Naive thymus-derived CD4-positive, alpha-beta T cell (primary cell): ENCODE measurements at places on chromosomes 6 and 20. TPM values are rescaled to one million over a fixed set of nuclear protein-coding genes. Genes with fewer than 3 reads are reported as not detected.

- DNase-seq = no peak
Observed at GRCh38 chr6:89385846-89386245, 26.2 kb downstream of the RRAGD start.

LGSN gene
- total RNA-seq = 0.11 TPM

DNA sequence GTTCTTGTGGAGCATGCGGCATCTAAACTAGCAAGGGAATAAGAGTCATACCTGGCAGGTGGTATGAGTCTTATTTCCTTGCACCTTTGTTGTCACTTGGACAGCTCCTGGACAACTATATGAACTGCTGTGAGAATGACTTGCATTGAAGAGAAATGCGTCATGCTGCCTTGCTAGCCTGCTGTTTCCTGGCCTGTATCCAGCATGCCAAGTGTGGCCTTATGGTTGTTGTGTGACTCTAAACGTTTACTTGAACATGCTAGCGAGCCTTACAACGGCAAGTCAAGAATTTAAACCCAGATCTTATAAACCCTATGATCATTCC, 90.4 kb downstream of the CEP162 start:
- DNase-seq = no peak

DNA sequence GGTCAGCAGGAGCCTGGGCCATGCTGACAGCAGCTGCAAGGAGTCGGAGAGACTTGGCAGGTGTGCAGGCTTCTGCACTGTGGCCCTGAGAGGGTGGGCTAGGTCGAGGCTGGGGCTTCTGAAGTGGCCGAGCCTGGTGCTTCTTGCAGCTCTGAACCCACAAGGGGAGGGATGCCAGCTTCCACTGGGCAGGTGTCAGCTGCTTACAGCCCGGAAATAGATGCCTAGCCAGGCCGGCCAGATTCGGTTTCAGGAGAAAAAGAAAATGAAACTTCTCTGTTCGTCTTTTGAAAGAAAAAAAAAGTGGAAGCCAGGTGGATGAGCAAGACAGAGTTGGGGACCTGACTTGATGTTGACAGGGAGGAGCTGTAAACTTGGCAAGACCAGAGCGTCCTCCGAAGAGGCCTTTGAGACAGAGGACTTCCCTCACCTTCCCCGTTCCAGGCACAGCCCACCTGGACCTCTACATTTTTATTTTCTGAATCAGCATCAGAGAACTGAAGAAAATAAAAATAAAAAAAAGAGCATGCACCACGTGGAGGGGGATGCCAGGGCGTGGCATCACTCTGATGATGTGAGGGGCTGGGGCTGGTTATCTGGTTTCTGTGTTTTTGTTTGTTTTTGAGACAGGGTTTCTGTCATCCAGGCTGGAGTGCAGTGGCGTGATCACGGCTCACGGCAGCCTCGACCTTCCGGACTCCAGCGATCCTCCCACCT, at the start of gene ZBP1:
ZBP1 (minus strand) TSS at position 153 of the 717 bp plus-strand sequence; CDS start at position 22, 131 bp downstream.
- DNase-seq = no peak

DNA sequence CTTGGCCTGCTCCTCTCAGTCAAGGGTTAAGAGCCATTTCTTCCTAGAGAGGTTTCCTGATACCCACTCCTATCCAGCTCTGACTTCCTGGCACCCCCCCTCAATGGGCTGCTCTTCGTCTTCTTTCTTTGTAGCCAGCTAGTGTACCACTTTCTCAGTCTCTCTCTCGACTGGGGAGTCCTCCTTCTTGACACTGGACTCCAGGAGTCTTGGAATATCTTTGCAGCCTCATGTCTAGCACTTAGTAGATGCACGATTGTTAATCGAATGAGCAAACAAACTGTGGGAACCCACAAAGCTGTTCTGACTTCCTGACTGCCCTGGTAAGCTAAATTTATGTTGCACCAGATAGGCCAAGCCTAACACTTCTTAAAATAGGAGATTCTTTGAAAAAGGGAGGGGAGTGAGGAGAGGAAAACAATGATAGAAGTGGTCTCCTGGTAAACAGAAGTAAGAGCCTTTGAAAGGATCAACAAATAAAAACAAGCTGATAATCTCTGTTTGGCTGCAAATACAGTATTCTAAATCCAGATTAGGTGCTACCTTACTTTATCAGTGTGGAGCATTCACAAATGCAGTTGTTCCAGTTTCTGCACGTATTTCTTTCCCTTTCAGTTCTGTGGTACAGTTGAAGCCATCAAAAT, 160.1 kb upstream of the CITED2 start:
- DNase-seq = no peak

GRCh38 chr6:85470023-85470410, 20.1 kb downstream of the NT5E start:
- DNase-seq = no peak

DNA sequence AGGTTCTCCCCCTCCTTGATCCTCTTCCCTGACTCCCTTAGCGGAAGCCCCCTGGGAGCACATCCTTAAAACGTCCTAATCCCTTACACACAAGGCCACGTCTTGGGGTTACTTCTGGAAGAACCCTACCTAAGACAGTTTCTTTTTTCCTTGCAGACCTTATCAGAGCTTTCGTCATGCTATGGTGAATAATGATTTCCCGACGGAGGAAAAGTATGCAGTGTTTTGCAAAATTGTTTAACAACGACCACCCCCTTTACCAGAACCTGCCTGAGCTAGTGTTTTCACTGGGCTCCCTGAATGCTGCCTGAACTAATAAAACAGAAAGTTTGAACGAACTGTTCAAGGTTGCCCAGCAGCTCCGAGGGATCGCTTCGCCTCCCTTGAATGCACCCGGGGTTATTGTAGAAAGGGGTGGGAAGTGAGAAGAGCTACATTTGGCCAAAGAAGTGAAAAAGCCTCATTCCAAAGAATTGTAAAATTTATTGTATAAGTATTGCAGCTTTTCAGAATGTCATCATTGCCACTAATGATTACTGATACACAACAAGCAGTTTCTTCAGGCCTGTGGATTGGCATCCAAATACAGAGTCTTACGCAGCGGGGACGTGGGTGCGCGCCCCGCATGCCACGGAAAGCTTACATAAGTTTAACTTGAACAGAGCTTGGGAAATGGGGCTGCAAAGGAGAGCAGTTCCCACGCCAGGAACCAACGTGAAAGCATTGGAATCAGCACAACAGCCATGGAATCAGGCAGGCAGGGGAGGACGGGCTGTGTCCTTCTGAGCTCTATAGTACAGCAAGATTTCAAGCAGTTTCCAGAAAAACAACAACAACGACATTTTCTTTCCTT, 27.9 kb upstream of the ZBP1 start:
- DNase-seq = no peak

CALHM4 gene
- not detected for total RNA-seq

DNA sequence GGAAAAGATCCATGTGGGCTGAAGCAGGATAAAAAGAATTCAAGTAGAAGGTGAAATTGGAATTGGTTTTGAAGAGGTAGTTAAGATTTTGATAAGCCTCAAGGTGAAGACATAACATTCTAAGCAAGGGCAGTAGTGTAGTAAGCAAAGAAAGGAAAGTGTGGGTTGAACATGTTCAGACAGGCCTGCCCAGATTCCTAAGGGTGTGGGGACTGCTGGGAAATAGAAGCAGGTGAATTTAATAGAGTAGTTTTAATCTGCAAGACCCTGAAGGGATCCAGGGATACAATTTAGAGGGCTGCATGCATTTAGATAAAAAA, 19.1 kb downstream of the TAB2 start:
- no peak for DNase-seq

- DNase-seq = no peak
Observed at GRCh38 chr20:63606686-63607085, 20.2 kb downstream of the GMEB2 start.

- DNase-seq = no peak
Observed at GRCh38 chr6:84967965-84968364, 203.6 kb upstream of the TBX18 start.

HUS1B gene
- 3.5 TPM for total RNA-seq

DNA sequence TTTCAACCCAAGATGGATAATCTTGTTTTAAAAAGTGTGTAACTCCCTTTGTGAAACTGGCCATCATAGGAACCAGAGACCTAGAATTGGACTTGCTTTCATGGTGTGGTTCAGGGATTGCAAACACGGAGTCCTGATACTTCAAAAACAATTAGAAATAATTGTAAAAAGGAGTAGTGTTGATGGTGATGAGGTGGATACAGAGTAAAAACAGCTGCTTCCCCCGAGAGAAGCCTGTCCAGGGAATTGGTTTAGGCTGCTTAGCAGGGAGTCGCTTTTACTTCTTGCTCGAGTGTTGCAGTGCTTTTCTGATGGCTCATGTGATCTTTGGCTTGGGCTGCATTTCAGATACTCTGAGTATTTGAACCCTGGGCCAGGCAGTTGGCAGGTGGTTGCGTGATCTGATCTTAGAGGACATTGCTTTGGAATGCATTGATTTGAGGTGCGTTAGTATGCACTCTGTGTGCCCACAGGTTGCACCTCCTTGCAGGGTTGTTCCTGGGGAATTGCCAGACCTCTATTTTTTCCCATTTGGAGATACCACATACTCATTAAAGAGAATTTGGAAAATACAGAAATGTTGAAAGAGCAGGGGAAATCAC, 19.5 kb downstream of the KIF3B start:
- no peak for DNase-seq

DNA sequence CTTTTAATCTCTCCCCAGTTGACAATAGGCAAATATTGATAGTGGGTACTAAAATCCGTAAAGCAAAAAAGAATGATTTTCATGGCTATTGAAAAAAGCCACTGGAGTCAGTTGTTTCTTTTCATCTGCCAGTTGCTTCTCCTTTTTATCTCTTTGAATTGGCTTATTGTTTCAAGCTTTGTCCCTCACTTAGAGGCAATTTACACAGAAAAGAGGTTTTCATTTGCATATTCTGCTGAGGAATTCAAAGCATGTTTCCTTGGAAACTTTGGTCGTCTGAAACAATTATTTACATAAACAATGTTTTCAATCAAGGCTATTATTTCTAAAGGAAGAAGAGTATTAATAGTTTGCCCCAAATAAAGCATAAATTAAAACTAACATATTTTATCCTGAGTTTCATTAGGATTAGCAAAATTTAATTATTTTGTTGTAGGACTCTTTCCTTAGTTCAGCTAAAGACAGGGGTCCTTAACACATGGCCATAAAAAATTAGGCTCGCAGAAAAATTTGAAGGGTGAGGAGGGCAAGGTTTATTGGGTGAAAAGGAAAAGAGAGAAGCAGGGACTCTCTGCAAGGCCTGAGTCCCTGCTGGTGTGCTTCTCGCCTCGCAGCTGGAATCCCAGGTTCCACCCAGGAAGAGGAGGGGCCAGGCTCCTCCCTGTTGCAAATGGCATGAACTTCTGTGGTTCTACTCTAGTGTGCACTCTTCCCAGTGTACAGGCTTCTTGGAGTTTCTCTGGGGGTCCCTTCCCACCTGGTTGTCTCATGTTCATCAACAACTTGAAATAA, 138.8 kb upstream of the LAMA2 start:
- no peak for DNase-seq

GRCh38 chr6:26594730-26595632, 1.8 kb upstream of the ABT1 start:
- no peak for DNase-seq

GRCh38 chr20:35547329-35547728, 5.5 kb downstream of the ERGIC3 start:
- DNase-seq = no peak

GRIK2 gene
- total RNA-seq = 0.10 TPM in 1 of 2 replicates, not detected in the other

ENPP1 gene
- 0.69 TPM for total RNA-seq

- DNase-seq = no peak
Observed at GRCh38 chr20:4151991-4152695, 136.8 kb upstream of the RNF24 start.

GRCh38 chr6:135577059-135577538, 79.6 kb upstream of the AHI1 start:
- no peak for DNase-seq

DNA sequence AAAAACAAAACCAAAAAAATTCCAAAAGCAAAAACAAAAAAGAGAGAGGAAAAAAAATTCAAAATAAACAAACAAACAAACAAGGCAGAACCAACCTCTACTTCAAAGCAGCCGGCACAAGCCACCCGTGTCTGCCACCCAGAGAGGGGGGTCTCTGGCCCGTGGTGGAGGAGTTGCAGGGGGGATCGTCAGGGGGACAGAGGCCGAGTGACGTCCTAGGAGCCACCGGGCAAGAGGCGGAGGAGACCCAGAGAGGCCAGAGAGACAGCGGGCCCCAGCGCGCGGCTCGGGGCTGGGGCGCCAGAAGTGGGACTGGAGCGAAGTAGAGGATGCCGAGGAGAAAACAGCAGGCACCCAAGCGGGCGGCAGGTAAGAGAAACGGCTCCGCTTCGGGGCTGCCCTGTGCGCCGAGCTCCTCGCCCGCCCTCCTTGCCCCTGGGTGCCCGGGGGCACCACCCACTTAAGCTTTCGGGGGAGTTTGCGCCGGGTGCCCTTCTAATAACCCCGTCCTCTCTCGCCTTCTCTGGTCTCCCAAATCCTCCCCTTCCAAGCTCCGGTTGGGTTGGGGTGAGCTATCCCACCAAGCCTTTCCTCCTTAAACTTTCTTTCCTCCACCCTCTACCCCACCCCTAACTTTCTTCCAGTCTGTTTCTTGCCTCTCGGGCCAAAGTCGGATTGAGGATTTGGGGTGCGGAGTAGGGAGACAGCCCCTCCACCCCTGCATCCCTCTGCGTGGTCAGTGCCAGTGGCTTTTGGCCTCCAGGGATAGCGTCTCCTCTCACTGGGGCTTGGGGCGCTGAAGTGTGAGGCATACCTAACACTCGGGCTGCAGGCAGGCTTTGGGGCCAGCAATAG, 1.0 kb downstream of the TSHZ2 start:
- peak; percentile 39 for DNase-seq

GRCh38 chr6:122832459-122832858, 43.4 kb downstream of the SMPDL3A start:
- DNase-seq = no peak

DNA sequence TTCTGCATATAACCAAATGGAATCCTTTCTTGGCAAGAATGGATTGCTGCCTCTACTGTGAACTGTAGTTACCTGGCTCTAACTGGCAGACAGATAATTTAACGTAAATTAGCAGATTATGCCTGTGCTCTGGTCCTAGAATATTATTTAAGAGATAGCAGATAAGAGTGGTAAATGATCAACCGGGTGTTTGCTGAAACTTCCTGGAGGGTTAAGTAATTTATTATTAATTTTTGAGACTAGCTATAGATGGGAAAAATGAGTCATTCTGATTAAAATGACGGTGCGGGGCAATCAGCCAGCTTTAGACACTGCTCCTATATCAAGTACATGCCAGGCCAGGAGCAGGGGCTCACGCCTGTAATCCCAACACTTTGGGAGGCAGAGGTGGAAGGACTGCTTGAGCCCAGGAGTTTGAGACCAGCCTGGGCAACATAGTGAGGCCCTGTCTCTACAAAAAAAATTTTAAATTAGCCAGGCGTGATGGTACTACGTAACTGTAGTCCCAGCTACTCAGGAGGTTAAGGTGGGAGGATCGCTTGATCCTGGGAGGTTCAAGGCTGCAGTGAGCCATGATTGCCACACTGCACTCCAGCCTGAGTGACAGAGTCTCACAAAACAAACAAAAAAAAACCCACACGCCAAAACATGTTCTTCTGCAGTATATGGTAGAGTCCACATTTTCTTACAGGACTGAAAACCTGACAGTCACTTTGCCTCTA, 22.6 kb downstream of the B4GALT5 start:
- DNase-seq = no peak

GRCh38 chr6:73471686-73472290, 10.3 kb downstream of the MTO1 start:
- no peak for DNase-seq

RNF144B gene
- total RNA-seq = 0.64 and 1.5 TPM in 2 replicates

NKX2-2 gene
- total RNA-seq = not detected
